Panc1 (cell line): ENCODE measurements at places on chromosomes 11 and 22.
A peak's percentile ranks its signal among the peaks of the same experiment; 100 is the strongest.

DNA sequence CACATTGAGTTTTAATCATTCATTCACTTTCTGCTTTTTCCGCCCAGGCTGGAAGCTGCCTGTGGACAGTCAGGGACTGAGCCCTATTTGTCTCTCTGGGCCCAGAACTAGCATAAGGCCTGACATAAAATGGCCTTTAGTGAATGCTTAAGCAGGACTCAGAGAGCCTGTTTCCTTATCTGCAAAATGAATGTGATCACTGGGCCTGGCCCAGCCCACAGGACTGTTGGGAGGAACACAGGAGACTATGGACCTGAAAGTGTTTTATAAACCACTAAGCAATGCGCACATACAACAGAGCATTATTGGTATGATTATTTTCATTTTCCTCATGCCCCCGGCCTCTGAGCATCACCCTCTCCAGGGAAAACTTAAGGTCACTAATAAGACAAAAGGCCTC, 3.9 kb upstream of the MYH9 start:
- no peak for DNase-seq

GRCh38 chr11:32256466-32256865, 165.6 kb downstream of the RCN1 start:
- DNase-seq: no peak

DNA sequence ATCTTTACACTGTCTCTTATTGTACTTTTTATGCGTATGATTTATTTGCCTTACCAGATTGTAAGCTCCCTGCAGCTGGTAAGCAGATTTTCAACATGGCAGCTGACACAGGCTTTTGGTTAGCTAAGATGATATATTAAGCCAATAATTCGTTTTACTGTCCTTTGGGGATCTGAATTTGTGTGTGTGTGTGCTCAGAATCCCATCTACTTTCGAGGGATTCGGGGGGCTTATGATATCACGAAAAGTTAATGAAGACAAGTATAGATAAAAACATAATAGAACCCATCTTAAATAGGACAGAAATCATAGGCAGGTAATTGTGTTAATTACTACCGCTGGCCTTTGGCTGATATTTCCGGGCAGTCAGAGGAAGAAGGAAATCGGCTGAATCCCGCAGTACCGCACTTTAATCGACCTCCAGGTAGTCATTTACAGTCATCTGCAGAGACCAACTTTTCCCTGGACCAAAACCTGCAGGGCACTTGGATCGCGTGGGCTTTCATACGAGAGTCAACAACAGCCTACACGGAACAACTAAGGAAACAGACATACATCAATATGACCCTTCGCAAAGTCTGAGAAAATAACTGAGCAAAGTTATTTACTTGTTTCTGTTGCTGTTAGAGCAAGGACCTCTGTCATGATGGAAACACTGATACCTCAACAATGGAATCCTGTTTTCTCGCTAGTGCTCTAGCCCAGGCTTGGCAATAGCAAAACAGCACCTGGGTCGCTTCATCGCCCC, 802 bp downstream of the KBTBD3 start:
- DNase-seq: peak; percentile 28

GRCh38 chr11:121472312-121472711, 19.5 kb upstream of the SORL1-AS1 start:
- DNase-seq: no peak

DNA sequence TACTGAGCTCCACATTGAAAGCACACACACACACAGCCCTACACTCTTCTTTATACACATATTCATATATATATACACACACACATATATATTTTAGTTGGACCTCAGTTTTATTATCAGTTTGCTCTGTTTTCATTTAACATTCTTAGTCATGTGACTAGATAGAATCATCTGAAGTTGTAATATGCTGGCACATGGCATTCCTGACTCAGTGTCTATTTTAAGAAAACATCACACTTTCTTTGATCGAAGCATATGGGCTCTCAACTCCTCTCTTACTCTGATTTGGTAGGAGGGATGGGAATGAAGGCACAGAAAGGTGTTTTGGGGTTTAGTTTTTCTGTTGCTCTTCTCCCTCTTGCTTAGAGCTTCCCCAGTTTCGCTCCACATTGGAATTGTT, 24.8 kb downstream of the AMOTL1 start:
- no peak for DNase-seq

- no peak for DNase-seq
Observed at GRCh38 chr11:81870066-81870412, 863.6 kb downstream of the FAM181B start.

GRCh38 chr11:293852-294661, 5.1 kb downstream of the PGGHG start:
- no peak for DNase-seq

DNA sequence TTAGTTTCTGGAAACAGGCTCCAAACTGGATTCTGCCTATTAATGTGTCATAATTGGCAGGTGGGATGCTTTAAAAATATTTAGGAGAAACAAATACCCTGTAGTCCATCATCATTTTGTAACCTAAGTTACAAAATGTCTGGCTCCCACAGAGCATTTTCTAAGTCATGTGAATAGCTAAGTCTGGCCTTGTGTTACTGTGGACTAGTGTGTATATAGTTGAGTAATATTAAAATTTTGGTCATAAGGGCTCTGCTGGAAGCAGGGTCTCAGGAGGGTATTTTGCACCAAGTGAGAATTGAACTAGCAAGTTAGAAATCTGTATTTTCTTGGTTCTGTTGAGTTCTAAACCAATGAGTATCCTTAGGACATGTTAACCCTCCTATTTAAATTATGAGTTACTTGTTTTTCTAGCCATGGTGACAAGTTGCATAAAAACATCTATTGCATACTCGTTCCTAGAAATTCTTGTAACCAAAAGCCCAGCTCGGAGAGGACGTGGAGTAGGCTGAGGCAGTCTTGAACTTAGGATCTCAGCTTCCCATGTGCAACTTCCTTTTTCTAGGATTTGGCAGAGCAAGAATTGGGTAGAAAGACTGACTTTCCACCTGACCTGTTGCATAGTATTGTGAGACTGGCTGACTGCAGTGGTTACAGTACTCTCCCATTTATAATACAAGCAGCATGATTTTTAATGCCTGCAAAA, 5.4 kb downstream of the PTPMT1 start:
- DNase-seq: no peak

GRCh38 chr22:48116871-48117270, 1354.4 kb downstream of the TBC1D22A start:
- no peak for DNase-seq

GRCh38 chr11:94245121-94245520, 59.3 kb upstream of the IZUMO1R start:
- DNase-seq: no peak
